Germinal center (tissue), 1 donor: ENCODE measurements at places on chromosomes 2 and 18.

GRCh38 chr18:65623676-65624075 is 127.1 kb upstream of the CDH7 start:
- DNase-seq: no peak

- peak; percentile 31 for DNase-seq
These were observed 3.8 kb upstream of the FRZB start for GRCh38 chr2:182870227-182870626.

DNA sequence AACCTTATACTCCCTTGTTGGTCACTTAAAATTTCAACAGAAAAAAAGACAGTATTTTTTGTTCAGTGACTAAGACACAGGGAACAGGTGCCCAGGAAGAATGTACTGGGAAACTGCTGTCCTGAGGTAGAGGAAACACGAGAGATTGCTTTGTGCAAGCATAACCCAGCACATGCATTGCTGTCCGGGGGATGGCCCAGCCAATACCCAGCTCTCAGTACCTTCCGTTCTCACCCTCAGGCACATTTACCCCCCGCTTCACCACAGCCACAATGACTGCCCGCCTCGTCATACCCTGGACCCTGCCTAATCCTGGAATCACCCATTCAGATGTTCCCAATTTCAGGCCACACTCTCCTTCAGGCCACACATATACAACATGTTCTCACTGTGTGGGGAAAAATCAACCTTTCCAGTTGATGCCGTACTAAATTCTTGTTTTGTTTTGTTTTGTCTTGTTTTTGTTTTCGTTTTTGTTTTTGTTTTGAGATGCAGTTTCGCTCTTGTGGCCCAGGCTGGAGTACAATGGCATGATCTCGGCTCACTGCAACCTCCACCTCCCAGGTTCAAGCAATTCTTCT is 140.7 kb downstream of the ESCO1 start:
- no peak for DNase-seq

- peak; percentile 47 for DNase-seq
These were observed 656 bp downstream of the TBC1D8 start for GRCh38 chr2:101150306-101151145.

DNA sequence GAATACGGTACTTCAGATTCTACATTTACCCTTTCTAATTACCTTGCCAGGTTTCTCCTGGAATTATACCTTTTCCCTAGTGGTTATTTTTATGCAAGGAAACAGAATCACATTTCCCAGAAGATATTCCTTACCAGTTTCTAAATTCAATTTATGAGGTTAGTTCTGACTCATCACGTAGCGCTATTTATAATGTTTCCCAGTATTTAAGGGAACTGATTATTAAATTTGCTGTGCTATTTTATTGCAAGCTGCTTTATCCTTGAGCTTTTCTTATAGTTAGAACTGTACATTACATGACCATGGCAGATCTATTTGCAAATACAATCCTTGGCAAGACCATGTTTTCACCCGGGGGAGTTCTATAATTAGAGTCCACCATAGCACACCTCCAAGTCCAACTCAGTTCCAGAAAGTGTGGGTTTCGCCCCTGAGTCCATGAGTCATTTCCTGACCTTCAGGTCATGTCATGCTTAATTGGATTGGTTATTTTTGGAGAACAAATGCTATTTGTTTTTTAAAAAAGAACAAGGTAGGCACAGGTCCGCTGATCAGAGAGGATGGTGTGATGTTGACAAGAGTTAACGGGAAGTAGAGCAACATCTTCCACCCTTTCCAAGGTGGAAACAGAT is 126.6 kb downstream of the ZNF532 start:
- DNase-seq: no peak

DNA sequence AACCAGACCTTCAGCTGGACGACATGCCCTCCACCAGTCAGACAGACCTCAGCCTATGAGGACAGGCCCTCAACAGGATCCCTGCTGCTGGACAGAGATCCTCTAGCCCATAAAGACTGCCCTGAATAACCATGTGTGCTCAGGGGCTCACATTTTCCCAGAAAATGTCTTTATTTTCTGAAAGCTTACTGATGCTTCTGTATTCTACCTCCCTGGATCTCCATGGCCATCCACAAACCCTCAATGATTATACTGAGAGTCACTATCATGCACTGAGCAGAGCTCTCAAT is 1.8 kb upstream of the PTPN18 start:
- DNase-seq: no peak

DNA sequence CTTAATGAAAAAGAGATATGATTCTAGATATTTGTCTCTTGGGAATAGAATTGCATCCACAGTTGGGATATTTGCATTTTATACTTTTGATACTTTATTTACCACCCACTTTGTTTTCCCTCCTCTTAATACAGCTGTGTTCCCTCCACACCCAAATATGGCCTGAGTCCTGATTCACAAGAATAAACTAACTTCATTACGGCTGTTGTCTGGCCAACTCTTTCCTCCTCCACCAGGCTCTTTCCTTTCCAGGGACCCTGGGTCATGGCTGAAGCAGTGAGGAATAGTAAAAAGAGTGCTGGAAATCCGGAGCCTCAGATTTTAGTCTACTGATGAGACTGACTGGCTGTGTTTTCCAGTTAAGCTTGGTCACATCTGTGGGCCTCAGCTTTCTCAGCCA is 48.4 kb upstream of the STAM2 start:
- DNase-seq: no peak

DNA sequence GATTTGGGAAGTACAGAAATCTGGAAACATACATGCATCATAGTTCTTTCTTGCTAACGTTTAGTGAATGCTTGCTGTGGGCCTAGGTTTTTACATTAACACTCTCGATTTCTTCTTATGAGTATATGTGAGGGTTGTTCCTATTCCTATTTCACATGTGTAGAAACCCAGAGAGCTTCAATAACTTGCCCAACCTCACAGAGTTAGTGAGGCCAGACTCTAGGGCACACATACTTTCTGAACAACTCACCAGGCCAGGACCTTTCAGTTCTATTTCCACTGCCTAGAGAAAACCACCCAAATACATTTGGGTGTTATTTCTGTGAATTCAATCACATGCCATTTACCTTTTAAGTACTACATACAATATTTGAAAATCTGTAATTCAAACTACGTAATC is 8.2 kb upstream of the KCTD1 start:
- no peak for DNase-seq

GRCh38 chr2:73494031-73494430 is 108.4 kb downstream of the ALMS1 start:
- DNase-seq: no peak

- DNase-seq: no peak
These were observed 67.8 kb upstream of the ST6GAL2 start for GRCh38 chr2:106953779-106954178.

GRCh38 chr2:66699416-66699792 is 264.5 kb downstream of the MEIS1 start:
- DNase-seq: no peak

- no peak for DNase-seq
These were observed 4.7 kb downstream of the EPG5 start for GRCh38 chr18:45962461-45962860.

GRCh38 chr2:236211296-236211695 is 43.1 kb upstream of the GBX2 start:
- no peak for DNase-seq

DNA sequence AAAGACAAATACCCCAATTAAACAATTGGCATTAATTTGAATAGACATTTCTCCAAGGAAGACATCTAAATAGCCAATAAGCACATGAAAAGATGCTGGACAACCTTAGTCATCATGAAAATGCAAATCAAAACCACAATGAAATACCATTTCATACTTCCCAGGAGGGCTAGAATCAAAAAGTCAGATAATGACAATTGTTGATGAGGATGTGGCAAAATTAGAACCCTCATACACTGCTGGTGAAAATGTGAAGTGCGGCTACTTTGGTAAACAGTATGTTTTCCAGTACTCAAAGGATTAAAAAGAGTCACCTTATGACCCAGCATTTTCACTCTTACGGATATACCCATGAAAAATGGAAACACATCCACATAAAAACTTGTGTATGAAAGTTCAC is 91.6 kb downstream of the FIGN start:
- DNase-seq: no peak
